ENCODE measurements at places on chromosomes 16 and 17. TPM values are rescaled to one million over a fixed set of nuclear protein-coding genes. Genes with fewer than 3 reads are reported as not detected.

The LPO gene
- not detected for polyA plus RNA-seq

The CBFA2T3 gene
- 0.75 TPM for polyA plus RNA-seq

The SLC16A5 gene
- polyA plus RNA-seq = 28.4 TPM

The ACSM5 gene
- 22.8 TPM for polyA plus RNA-seq

DNA sequence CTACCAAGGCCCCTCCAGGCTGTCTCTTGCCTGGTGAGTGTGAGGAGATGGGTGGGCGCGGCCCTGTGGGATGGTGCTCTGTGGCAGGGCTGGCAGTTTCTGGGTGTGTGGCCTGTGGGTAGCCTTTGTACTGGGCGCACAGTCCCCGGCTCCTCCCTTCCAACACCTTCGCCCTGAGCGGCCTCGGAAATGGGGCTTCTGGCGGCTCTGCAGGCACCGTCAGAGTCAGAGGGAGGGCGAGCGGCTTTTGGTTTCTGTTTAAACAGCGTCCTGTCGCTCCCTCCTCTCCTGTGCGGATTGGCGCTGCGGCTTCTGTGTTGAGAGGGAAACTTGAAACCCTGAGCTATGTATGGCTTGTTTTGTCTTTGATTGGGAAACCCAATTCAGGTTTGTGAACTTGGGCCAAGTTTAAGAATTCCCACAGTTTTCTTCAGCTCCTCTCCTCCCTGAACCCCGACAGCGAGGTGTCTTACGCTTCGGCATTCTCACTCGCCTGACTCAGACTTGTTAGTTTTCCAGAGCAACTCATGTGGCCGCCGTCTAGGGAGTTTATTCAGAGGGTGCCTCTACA, 8.3 kb upstream of the ZNF750 start:
- DNase-seq = peak; percentile 69

DNA sequence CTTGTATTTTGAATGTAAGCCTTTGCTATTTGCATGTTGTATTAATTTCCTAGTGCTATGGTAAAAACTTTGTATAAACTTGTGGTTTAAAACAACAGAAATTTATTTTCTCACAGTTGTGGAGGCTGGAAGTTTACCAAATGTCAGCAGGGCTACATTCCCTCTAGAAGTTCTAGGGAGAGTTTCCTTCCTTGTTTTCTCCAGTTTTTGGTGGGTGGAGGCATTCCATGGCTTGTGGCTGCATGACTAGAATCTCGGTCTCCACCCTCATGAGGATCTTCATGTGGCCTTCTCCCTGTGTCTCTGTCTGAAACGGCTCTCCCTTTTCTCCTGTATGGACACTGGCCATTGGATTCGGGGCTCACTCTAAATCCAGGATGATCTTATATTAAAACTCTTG, 482.2 kb upstream of the GOT2 start:
- DNase-seq = no peak

DNA sequence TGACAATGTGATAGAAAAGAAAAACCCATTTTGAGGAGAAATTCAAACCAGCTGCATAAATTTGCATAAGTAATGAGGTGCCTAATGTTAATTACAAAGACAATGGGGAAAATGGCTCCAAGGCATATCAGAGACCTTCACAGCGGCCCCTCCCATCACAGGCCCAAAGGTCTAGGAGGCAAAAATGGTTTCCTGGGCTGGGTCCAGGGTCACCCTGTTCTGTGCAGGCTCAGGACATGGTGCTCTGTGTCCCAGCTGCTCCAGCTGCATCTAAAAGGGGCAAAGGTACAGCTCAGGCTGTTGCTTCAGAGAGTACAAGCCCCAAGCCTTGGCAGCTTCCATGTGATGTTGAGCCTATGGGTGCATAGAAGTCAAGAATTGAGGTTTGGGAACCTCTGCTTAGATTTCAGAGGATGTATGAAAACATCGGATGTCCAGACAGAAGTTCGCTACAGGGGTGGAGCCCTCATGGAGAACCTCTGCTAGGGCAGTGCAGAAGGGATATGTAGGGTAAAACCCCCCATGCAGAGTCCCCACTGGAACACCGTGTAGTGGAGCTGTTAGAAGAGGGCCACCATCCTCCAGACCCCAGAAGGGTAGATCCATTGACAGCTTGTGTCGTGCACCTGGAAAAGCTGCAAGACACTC, 40.6 kb downstream of the IKZF3 start:
- DNase-seq = no peak

GRCh38 chr17:60390925-60391470, 935 bp downstream of the USP32 start:
- DNase-seq = peak; percentile 52

- DNase-seq = peak; percentile 76
Observed at GRCh38 chr17:73644145-73645049, at the start of gene SDK2. TSS of gene SDK2 (minus strand) at chr17:73644445. CDS start at chr17:73644088, 357 bp downstream.

GRCh38 chr16:19578378-19578971, 23.0 kb downstream of the VPS35L start:
- no peak for DNase-seq

Data from kidney (tissue), 22 donors.